ENCODE measurements at places on chromosomes 12 and 14. TPM values are rescaled to one million over a fixed set of nuclear protein-coding genes. Genes with fewer than 3 reads are reported as not detected.

Gene GUCY2C
- 0.27 TPM for polyA plus RNA-seq

Gene P2RX7
- 18.0 TPM for polyA plus RNA-seq

Gene AHNAK2
- polyA plus RNA-seq = 36.6 TPM

Gene EXOC3L4
- polyA plus RNA-seq = 0.52 TPM

Gene POTEG
- 0.09 TPM for polyA plus RNA-seq

Gene GZMB
- 0.30 TPM for polyA plus RNA-seq

Gene TTLL5
- polyA plus RNA-seq = 31.4 TPM

Gene MSI1
- 68.6 TPM for polyA plus RNA-seq

Gene FAM181A
- polyA plus RNA-seq = 16.0 TPM

Gene MYF5
- not detected for polyA plus RNA-seq

Gene CMTM5
- 71.8 TPM for polyA plus RNA-seq

Gene SRRM4
- polyA plus RNA-seq = 22.6 TPM

Gene LBHD2
- 2.1 TPM for polyA plus RNA-seq

Gene VRTN
- polyA plus RNA-seq = not detected
